GM23338 (cell line): ENCODE measurements at places on chromosomes 3 and 15.
A peak's percentile ranks its signal among the peaks of the same experiment; 100 is the strongest.

- DNase-seq = peak; percentile 60
Observed at GRCh38 chr15:65336493-65337435, 32.3 kb downstream of the RNU5B-1 start.

DNA sequence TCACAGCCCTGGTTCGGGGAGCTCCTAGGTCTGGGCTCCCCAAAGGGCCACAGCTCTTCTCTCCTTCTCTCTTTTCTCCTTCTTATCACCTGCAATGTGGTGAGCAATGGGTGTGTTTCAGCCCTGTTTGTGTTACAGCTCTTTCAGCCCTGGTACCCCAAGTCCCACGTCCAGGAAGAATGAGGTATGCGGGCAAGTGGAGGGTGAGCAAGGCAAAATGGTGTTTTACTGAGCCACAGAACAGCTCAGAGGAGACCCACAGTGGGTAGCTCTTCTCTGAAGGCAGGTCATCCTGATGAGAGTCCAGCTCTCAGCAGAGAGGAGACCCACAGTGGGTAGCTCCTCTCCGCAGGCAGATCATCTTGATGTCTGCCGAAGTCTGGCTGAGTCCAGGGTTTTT is 86.8 kb downstream of the BFSP2 start:
- peak; percentile 40 for DNase-seq

- no peak for DNase-seq
Observed at GRCh38 chr15:44595656-44596510, 58.9 kb downstream of the EIF3J start.

DNA sequence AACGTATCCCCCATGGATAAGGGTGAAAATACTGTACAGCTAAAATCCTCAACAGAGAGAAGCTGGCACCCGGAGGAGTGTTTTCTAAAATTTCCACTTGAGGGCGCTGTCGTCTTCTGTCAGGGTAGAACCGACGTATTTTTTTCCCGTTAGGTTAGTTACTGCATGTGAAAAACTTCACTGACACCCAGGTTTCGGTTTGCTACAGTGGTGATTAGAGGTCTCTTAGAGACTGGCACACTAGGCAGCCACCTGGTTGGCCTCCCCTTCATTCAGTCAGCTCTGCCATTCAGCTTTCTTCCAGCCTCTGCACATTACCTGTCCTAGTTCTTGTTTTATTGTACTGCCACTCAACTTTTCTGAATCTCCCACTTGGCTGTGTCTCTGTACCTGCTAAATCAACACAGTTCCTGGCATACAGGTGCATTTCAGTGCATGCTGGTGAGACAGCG is 18.4 kb downstream of the CCK start:
- DNase-seq = peak; percentile 84

DNA sequence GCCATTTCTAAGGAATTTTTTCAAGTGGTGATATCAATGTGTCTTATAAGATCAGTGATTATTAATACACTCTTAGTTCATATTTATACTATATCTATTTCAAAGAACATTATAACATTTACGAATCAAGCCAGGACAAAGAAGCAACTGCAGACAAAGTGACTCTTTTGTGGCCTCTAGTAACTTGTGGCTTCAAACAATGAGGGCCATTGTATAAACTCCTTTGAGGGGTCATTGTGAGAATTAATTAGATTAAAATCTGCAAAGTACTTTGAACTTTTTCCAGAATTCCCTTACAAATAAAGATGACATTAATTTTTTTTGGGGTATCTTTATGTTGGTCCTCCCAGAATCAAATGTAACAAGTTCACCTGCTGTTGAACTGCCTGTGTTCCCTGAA is 12.3 kb upstream of the SLC30A4 start:
- no peak for DNase-seq

DNA sequence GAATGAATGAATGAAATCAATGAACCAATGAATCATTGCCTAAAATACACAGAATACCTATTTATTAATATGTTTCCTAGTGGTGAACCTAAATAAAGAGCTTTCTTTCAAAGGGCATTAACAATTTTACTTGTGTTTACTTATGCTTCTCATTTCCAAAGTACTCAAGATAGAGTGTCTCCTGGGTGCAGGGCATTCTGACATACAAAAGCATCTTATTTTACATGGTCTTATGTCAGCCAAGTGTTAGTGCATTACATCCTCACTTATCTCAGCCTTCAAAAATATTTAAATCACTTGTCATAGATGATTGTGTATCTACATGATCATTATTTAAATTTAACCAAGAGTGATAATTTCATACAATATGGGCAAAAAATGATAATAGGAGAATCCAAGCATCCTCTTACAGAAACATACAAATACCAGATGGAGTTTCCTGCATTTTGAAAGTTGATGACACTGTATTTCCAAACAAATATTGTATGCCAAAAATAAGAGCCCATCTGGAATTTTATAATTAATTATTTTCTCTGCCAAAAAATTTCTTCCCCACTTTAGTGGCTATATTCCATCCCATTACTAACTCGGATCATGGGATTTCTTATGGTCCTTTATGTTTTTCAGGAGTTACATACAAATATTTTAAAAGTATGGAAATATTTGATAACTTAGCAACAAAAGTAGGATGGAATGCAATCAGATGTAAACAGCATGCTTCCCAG is 279.0 kb downstream of the RBMS3 start:
- DNase-seq = no peak

DNA sequence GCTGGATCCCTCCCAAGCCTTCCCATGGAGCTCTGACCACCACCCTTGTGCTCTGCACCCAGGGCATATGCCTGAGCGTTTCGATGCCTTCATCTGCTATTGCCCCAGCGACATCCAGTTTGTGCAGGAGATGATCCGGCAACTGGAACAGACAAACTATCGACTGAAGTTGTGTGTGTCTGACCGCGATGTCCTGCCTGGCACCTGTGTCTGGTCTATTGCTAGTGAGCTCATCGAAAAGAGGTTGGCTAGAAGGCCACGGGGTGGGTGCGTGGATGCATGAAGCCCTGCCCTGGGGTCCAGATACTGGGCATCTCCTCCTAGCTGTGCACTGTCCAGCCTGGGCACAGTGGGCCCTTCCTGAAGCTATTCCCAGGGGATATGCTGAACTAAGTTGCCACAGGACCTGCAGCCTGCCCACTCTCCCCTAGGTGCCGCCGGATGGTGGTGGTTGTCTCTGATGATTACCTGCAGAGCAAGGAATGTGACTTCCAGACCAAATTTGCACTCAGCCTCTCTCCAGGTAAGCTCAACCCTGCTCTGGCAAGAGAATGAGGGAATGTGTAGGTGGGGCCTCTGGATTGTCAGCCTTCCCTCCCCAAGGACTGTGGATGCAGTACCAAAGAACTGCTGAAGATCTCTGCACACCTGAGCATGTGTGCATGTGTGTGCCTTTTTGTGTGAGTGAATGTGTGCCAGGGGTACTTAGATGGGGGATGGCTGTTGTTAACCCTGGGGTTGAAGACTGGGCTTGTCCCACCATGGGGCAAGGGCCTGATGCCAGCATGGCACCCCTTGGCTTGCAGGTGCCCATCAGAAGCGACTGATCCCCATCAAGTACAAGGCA is 2.1 kb downstream of the MYD88 start:
- DNase-seq = no peak

GRCh38 chr3:126546013-126546412 is 12.7 kb downstream of the C3orf22 start:
- DNase-seq = no peak

GRCh38 chr15:64930019-64930652 is 18.4 kb downstream of the ANKDD1A start:
- DNase-seq = no peak

- DNase-seq = no peak
Observed at GRCh38 chr3:36852071-36852470, 87.7 kb upstream of the DCLK3 start.

GRCh38 chr3:63580151-63580550 is 72.3 kb upstream of the SNTN start:
- DNase-seq = no peak

DNA sequence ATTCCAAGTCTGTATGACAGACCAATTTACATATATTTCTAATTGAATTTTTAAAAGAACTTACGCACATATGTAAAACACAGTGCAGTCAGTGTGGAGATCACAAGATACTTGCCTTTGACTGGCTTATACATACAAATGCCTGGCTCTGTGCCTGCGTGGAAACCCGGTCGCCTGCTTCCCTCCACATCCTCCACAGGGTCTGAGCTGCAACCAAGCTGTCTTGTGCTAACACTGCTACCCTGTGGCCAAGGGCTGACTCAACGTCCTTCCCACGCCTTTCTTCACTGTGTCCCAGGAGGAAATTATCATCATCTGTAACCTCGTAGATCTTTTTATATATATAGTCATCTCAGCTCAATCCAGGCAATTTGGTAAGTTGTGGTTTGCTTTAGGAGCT is 117.0 kb downstream of the WNT7A start:
- DNase-seq = peak; percentile 28

DNA sequence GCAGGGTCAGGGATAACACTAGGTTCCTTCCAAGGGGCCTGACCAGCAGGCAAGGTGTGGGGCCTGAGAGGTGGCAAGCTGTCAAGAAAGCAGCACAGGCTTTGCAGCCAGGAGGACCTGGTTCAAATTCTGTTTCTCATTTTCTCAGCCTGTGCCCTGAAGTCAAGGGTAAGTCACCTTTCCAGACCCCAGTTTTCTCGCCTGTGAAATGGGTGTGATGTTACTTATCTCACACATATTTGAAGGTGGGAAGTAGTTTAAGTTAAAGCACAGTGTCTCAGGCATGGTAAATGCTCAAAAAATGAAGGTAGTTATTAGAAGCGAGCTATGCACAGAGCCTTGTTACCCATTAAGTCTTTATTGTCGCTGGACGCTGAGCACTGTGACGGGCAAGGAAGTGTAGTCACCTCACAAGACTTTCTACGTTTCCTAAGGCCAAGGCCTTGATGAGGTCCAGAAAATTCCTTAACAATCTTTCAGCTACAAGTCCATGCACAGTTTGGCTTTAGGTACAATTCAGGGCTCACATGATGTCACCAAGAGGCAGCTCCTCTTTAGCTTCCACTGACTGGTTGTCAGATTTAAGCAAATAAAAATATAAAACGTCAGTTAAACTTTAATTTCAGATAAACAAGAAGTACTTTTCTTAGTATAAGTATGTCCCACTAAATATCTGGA is 522.6 kb upstream of the PROK2 start:
- DNase-seq = no peak

DNA sequence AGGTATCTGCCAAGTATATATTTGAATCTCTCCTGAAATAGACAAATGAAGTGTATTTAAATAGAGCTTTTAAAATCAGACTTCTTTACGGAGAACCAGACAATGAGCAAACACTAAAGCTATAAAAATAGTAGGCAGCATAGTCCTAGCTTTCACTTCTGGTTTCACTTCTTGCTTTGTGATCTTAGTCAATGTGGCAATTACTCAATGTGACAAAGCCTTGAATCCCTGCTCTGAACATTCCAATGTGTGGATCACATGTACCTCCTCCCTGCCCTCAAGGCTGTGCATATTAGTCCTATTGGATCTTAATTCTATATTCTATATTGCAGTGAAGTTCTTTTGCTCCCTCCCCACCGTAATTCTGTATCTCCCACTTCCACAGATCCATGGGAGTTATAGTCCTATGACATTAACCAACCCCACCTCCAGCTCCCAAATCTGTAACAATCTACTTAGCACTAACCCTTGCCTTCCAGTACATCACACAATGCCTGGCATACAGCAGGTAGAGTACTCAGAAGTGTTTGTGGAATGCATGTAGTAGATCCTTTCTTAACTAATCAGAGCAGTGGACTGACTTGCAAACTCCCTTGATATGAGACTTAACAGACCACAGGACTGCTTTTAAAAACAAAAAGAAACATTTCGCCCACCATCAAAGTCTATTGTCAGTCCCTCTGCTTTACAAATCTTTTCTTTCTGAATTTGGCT is 24.3 kb upstream of the CP start:
- DNase-seq = no peak

- peak; percentile 90 for DNase-seq
Observed at GRCh38 chr15:39976291-39977274, 42.7 kb downstream of the EIF2AK4 start.

GRCh38 chr15:51576911-51577500 is 45.6 kb downstream of the DMXL2 start:
- DNase-seq = no peak

DNA sequence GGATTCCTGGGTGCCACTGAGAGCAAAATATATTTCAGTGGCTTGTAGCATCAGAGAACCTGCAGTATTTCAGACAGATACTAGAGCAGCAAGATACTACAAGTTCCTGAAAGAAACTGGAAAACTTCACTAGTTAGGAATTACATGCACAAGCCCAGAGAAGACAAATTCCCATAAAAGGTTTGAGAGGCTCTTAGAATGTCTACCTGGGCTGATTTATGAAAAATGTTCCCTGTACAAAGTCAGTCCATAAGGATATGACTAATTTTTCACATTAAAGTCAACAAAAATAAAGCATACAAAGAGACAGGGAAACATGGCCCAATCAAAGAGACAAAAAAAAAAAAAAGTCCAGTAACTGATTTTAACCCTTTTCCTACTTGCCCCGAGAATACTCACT is 302.6 kb downstream of the POLQ start:
- no peak for DNase-seq

DNA sequence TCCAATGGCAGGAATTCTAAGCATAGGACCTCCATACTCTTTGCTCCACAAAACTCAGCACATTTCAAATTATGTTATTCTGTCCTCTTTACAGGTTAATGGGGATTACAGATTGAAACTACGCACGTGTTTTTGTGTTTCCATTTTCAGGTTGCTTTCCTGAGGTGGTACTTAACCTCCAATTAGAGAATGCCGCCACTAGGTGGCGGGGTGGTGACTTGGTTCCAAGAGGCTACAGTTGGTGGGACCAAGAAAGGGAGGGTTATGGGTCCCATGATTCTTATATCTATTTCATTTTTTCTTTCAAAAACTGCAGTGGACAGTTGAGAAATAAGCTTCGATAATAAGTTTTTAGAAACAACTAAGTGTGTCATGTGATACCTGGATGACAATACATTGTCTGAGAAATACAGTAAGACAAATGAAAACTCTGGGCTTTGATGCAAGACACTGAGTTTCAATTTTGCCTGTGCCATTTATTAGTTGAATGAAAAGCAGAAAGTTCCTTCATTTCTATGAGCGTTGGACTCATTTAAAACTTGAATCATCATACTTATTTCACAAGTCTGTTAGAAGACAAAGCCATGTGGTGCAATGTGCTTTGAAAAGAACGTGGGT is 539.0 kb downstream of the FGF12 start:
- peak; percentile 85 for DNase-seq

- DNase-seq = no peak
Observed at GRCh38 chr15:68910816-68911215, 19.5 kb upstream of the SPESP1 start.

- DNase-seq = no peak
Observed at GRCh38 chr15:48499978-48500377, 145.5 kb downstream of the FBN1 start.

GRCh38 chr3:134007819-134008218 is 21.9 kb downstream of the SLCO2A1 start:
- no peak for DNase-seq

DNA sequence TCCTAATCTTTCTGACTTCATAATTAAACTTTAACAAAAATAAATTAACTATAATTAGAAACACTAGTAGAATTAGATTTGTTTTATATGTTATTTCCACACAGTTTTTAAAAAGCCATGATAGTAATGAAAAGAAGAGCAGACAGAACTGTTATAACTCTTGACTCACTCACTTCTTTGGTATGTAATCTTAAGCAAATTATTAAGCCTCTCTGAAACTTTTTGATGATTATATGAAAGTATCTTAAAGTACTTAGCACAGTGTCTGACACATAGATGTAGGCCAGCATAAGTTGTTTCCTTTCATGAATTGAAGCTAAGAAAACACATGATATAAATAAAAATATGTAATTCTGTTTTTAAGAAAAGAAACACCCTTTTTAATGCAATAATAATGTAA is 123.6 kb upstream of the MLF1 start:
- no peak for DNase-seq
